ENCODE measurements at places on chromosomes 12 and 14. TPM values are rescaled to one million over a fixed set of nuclear protein-coding genes. Genes with fewer than 3 reads are reported as not detected.

Gene TTC8
- total RNA-seq = 9.6 TPM

Gene CFAP54
- total RNA-seq = 6.2 TPM

Gene STAT2
- 44.3 TPM for total RNA-seq

Gene ATP5F1B
- 504 TPM for total RNA-seq

Gene IAPP
- not detected for total RNA-seq

Gene CLEC4D
- total RNA-seq = not detected

Gene TEX22
- total RNA-seq = under 0.01 TPM

Gene TXNRD1
- 282 TPM for total RNA-seq

Gene STYX
- 22.2 TPM for total RNA-seq

Gene SELPLG
- total RNA-seq = 0.26 TPM

Gene GPHB5
- total RNA-seq = not detected

Gene RHNO1
- total RNA-seq = 19.4 TPM

Gene GLS2
- 0.13 TPM for total RNA-seq

Gene RBM19
- total RNA-seq = 16.2 TPM

Gene L3HYPDH
- total RNA-seq = 16.8 TPM

Gene ACOT2
- 9.6 TPM for total RNA-seq

Gene CACNA1C
- total RNA-seq = 0.38 TPM

Gene C3AR1
- total RNA-seq = 0.13 TPM

Gene PRIMA1
- total RNA-seq = not detected

Gene GPHN
- total RNA-seq = 10.8 TPM

Gene DNAJC22
- 0.51 TPM for total RNA-seq

Gene CD69
- 0.39 TPM for total RNA-seq

Gene RTL1
- not detected for total RNA-seq

Gene INHBC
- total RNA-seq = not detected

Gene MIP
- 0.26 TPM for total RNA-seq

Gene LHX5
- total RNA-seq = not detected

Gene MANSC1
- total RNA-seq = 9.1 TPM

Gene GALNT6
- 22.1 TPM for total RNA-seq

Gene RAPGEF3
- 10.4 TPM for total RNA-seq

Gene ATP5MC2
- total RNA-seq = 110 TPM

Gene KDM5A
- 46.6 TPM for total RNA-seq

Gene TRPV4
- 1.4 TPM for total RNA-seq

Gene SYNE3
- 9.7 TPM for total RNA-seq

Gene CLEC1A
- 12.1 TPM for total RNA-seq

Gene GPR162
- 0.76 TPM for total RNA-seq

Gene MANSC4
- not detected for total RNA-seq

Gene PPHLN1
- total RNA-seq = 57.6 TPM

Gene SOX5
- total RNA-seq = under 0.01 TPM

Gene CPNE6
- total RNA-seq = not detected

Gene STXBP6
- total RNA-seq = 34.5 TPM

Gene KLRF1
- total RNA-seq = not detected

Gene DDHD1
- 10.4 TPM for total RNA-seq

Gene HNF1A
- total RNA-seq = not detected

Gene VRTN
- total RNA-seq = not detected

Gene SART3
- 35.8 TPM for total RNA-seq

Gene OR4E2
- not detected for total RNA-seq

Gene ADAMTS20
- not detected for total RNA-seq

Gene RPL10L
- total RNA-seq = not detected

Gene C12orf50
- total RNA-seq = not detected

Gene NRXN3
- under 0.01 TPM for total RNA-seq

Gene FAM161B
- total RNA-seq = 1.2 TPM

Gene KLHL33
- under 0.01 TPM for total RNA-seq

Gene IPO4
- 32.0 TPM for total RNA-seq

Gene FLRT2
- 305 TPM for total RNA-seq

Gene ABHD12B
- total RNA-seq = not detected

Gene KCNA5
- total RNA-seq = not detected

Gene SMOC1
- 0.90 TPM for total RNA-seq

Gene CBLN3
- total RNA-seq = 0.13 TPM

Gene BORCS5
- total RNA-seq = 4.0 TPM

Measured in dermis microvascular lymphatic vessel endothelial cell (primary cell).